CD8-positive, alpha-beta memory T cell (primary cell): ENCODE measurements at places on chromosomes 3 and 15. TPM values are rescaled to one million over a fixed set of nuclear protein-coding genes. Genes with fewer than 3 reads are reported as not detected.

Gene HIGD2B
- total RNA-seq: 0.27 TPM

Gene RASGRP1
- 64.7 TPM for total RNA-seq

GRCh38 chr15:85582131-85583079, 202.0 kb downstream of the AKAP13 start:
- DNase-seq: peak; percentile 71

Gene LINGO1
- total RNA-seq: not detected
